ENCODE measurements at places on chromosomes 2 and 18. TPM values are rescaled to one million over a fixed set of nuclear protein-coding genes. Genes with fewer than 3 reads are reported as not detected.

Gene FIGLA
- 0.12 TPM for polyA plus RNA-seq

Gene CCDC121
- 4.7 TPM for polyA plus RNA-seq

Gene C1GALT1C1L
- 2.5 TPM for polyA plus RNA-seq

Gene SCN9A
- polyA plus RNA-seq: 1.6 TPM

Gene ERICH2
- 0.54 TPM for polyA plus RNA-seq

Gene RUFY4
- polyA plus RNA-seq: 0.07 TPM

Measured in adipose tissue (tissue), 3 donors.